DND-41 (cell line): ENCODE measurements at places on chromosomes 1 and 21.

DNA sequence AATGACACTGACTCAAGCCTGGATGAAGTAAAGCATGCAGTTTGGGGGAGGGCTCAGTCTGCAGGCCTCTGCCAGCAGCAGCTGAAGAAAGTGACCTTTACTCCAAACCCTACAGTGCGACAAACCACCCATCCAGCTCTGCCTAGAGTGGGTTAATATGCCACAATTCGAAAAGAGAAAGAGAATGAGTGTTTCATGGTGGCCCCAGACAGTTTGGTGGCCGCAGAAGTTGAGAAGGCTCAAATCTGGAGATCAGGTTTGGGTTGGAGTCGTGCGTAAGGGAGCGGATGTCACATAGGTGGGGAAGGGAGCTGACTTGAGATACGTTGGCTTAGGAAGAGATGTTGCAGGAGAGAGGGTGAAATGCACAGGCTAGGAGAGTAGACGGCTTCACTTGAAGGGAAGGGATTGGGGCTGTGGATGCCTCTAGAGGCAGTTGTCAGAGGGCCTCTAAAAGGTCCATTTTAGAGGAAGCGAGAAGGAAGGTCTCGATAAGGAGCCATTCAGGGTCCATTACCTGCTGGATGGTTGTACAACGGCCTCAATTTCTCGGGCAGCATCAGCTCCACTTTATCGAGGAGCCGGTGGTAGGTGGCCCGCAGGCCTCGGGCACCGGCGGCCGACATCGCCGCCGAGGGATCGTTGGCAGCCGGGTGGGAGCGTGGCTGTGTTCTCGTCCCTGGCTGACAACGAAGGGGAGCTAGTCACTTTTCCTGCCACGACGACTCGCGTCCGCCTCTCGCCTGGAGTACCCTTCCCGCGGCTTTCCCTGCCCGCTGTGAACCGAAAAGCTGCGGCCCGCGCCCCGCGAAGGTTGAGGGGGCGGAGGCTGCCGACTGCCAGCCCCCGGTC lies 1.0 kb upstream of the DCAF6 start:
- DNase-seq, result peak; percentile 54

GRCh38 chr21:39120876-39121599 lies 62.2 kb downstream of the PSMG1 start:
- DNase-seq, result peak; percentile 57

DNA sequence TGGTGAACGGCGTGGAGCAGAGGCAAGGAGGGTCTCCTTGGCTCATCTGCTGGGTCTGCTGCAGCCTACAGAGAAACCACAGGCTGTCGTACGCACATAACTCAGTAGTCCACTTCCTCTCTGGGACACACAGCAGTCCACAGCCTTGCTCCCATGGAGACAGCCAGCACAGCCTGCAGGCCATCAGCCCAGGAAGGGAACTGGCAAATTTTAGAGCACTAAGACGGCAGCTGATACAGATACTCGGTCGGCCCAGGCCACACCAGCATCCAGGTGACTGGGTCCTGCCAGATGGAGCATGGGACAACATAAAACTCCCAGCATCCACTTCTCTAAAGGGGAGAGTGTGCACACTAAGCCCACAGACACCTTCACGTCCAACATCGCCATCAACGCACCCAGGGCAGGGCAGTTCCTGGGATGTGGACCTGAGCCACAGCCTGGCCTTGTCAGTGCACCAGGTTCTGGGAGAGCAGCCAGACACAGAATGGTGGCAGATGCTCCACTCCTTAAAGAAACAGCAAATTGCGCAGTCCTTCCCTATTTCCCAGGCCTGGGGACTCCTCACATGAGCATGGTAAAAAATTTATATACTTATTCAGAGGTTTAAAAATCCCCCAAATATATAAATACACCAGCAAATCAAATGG lies 247.1 kb upstream of the RAB4A start:
- DNase-seq, result no peak

DNA sequence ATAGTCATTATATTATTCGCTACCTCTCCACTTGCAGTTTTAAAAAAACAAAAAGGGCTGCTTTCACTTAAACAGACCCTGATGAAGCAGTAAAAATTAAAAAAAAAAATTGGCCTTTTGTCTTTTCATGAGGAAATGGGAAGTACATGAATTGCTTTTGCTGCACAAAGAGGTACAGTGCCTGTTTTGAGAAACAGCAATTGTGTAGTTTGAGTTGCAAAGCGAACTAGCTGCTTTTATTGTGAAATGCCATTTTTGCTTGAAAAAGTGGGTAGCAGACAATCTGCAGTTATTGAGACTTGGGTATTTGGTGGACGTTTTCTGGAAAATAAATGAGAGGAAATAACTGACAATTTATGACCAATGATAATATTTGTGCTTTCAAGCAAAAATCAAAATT lies 7.0 kb downstream of the DIP2A start:
- DNase-seq, result no peak

DNA sequence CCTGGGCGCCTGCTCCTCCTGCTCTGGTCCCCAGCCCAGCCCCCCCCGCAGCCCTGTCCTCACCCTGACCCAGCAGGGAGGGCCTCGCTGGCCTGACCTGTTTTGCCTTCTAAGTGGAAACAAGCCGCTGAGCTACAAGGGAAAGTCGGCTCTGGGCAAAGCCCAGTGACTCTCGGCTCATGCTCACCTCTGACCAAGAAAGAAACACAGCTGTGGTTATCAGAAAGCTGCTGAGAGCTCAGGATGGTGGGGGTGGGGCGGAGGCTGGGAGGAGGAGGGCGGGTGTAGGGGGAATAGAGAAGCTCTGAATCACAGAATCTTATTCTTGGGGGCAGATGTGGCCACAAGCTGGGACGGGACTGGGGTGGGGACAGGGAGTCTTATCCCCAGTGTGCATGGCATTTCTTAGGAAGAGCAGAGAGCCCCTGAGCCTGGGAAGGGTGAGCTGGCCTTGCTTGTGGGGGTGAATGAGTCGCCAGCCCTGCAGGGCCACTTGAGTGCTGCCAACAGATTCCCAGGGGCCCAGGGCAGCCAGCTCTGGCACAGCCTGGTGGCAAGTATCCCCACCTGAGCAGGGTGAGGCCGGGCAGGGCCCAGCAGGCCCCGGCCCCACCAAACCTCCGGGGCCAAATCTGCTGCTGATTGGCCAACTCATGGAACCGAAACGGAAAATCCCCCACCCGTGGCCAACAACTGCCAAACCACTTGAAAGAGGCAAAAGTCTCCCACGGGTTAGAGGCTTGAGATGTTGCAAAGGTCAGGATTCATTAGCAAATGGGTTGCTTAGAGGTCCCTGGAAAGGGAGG lies 120.6 kb downstream of the SPSB1 start:
- peak; percentile 88 for DNase-seq

- DNase-seq, result no peak
Measured at GRCh38 chr21:41845310-41846032, 33.7 kb downstream of the PRDM15 start.

- no peak for DNase-seq
Measured at GRCh38 chr1:27958513-27958912, 1.3 kb upstream of the XKR8 start.

DNA sequence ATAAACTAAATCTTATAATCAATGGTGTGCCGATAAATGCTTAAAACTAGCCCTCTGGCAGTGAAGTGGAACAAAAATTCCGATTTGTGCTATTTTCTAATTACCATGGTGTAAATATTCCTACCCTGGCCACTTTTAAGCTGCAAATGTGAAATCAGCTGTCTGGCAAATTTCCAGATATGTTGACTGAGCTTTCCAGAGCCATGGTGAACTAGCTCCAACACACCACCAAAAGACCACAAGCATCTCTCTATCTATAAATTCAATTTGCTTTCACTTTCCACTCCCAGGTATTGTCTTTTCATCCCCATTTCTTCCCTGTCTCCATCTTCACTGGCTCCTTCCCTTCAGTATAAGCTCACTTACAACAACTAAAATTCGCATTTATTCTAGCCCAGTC lies 152.3 kb upstream of the RGS18 start:
- peak; percentile 24 for DNase-seq

DNA sequence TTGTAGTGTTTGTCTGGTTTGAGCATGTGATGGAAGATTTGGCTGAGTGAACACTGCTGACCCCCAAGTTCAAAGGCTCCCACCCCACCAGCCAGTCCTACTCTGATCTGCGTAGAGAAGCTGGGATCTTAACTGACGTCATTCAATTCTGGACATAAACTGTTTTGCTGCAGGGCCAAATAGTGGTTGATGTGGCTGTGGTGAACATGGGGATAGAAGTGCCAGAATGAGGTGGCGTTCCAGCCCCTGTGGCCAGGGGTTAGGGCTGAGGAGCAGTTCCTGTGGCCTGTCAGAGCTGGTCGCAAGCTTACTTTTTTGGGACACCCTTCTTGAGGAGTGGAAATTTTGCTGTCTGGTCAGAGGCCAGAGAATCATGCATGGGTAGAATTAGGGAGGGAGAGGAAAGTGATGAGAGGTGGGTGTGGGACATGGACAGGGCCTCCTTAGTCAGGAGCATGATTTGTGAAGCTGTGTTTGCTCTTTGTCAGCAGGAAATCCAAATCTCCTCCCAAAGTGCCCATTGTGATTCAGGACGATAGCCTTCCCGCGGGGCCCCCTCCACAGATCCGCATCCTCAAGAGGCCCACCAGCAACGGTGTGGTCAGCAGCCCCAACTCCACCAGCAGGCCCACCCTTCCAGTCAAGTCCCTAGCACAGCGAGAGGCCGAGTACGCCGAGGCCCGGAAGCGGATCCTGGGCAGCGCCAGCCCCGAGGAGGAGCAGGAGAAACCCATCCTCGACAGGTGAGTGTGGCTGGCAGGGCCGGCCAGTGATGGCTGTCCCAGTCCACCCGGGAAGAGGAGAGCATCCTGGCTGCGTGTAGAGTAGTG lies 25.9 kb downstream of the SZRD1 start:
- DNase-seq, result no peak

DNA sequence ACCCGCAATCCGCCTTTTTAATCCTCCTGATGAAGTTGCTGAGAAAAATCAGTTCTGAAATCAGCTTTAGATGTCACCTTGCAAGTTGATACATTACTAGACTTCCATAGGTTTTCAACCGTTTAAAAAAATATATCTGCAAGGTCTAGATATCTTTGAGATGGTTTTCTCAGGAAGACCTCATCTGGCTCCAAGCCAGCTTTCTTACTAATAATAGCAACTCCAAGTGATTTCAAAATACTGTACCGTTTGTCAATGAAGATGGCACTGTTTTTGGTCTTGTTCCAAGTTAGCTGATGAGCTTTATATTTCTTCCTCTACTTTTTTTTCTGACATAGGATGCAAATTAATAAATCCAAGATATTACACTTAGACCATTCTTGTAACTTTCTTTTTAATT lies 40.3 kb downstream of the LRRC8C start:
- DNase-seq, result no peak

- no peak for DNase-seq
Measured at GRCh38 chr1:25110036-25110435, 122.3 kb downstream of the SYF2 start.

DNA sequence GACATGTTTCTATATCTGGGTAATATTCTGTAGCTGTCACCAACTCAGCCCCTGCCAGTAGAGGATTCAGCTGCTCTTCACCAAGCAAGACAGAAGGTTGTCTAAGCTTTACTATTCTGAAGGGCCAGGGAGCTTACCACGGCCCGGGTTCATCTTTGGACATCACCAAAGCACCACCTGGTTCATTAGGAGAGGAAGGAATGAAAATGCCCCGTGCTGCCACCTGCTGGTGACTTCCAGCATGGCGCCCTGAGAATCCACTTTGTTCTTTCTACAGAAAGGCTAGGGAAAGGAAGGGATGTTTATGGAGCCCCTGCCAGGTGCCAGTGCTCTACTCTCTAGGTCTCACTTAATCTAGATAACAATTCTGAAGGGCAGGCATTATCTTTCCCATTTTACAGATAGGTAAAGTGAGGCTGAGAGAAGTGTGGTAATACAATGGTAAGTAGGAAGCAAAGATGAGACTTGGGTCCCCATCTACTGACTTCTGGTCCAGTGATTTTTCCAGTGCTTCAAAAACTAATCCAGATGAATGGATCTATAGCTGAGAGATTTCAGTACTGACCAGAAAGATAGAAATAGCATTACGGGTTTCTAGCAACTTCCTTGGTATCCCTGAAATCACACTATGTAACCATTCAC lies 79.5 kb downstream of the BEND5 start:
- peak; percentile 64 for DNase-seq

GRCh38 chr1:80375662-80376061 lies 1369.1 kb upstream of the ADGRL4 start:
- no peak for DNase-seq

DNA sequence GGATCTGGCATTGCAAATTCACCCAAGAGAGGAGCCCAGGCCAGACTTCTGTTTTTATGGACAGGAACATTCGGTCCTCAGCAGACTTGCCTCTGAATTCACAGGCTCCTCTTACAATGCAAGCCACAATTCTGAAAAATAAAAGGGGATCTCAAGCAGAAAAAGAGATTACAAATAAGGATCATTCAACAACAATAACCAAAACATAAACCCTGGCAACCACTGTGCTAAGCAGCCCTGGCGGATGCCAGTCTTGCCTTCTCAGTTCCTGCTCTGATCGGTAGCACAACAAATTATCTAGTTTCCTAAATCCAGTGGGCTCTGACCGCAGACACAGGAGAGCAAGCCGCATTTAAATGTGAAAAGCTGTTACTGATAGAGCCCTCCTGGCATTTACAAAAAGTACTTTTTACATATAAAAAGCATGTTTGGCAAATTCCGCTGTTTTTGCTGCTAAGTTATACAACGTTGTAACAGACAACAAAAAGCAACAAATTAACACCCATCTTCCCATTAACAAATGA lies 123.4 kb upstream of the FOXD3 start:
- no peak for DNase-seq

GRCh38 chr21:20026543-20026942 lies 971.7 kb upstream of the NCAM2 start:
- DNase-seq, result no peak
